C1 segment of cervical spinal cord (tissue), 14 donors: ENCODE measurements at places on chromosomes 6 and 20.

- DNase-seq = no peak
Observed at GRCh38 chr6:132734694-132735236, 20.9 kb upstream of the VNN1 start.

- DNase-seq = no peak
Observed at GRCh38 chr6:28817808-28818145, 106.0 kb downstream of the TRIM27 start.

GRCh38 chr6:92820601-92821000 is 598.8 kb downstream of the EPHA7 start:
- no peak for DNase-seq

DNA sequence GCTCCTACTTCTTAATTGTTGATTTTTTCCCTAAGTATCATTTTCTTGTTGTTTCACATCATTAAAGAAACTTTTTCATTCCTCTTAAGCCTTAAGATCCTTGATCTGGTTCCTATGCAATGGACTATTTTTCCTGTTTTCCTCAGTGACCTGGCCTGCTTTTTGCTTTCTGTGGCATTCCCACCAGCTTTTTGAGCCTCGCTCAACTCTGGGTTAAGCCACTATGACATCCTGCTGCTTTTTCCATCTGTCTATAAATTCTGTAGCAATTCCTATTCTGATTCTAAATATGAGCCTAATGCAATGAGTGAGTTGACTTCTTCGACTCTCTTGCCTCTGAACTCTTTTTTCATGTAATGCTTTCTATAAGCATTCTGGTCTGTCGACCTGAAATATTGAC is 160.3 kb downstream of the GRM1 start:
- no peak for DNase-seq

DNA sequence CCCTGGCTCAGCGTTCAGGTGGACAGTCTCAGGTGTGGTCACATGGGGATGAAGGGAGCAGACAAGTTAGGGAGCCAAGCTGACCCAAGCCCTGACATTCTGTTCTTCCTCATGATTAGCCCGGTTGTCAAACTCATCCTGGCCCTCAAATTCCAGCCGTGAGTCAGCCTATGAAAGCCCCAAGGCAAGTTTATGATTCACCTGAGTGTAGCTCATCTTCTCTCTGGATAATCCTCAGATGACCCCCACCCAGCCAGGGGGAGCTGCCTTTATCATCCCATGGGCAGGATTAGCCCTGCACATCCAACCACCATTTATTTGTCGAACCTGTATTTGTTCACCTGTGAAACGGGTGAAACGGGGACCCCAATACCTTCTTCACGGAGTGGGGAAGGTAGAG is 161.9 kb downstream of the DHX35 start:
- no peak for DNase-seq

DNA sequence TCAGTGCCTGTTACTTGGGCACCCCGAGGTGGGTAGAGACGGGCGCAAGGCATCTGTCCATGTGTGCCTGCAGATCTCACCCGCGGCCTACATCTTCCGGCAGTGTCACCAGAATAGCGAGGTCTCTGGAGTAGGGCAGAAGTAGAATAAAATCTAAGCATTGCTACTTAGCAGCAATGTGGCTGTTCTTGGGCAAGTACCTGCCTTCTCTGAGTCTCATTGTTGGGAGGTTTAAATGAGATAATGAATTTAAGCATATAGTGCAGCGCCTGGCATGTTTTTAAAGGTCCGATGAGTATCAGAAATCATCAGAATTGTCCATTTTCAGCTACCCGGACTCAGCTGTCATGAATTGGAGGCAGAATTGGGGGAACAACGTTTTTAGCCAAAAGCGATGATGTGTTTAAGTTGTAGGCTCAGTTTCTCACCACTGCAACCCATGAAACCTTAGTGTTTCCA is 800 bp downstream of the ABCC10 start:
- peak; percentile 74 for DNase-seq

DNA sequence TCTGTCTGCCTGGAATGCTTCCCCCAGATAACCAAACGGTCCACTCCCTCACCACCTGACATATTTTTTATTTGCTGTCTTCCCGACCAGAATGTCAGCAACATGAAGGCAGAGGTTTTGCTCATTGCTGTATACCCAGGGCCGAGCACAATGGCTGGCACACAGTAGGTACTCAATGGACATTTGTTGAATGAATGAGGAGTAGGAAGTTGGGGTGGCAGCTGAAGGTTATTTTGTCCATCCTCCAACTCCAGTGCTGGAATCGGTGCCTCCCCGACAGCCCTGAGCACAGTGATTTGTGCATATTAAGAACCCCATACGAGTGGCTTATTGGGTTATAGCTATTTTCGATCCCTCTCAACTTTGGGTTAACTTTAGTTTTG is 10.3 kb downstream of the DUSP15 start:
- no peak for DNase-seq

DNA sequence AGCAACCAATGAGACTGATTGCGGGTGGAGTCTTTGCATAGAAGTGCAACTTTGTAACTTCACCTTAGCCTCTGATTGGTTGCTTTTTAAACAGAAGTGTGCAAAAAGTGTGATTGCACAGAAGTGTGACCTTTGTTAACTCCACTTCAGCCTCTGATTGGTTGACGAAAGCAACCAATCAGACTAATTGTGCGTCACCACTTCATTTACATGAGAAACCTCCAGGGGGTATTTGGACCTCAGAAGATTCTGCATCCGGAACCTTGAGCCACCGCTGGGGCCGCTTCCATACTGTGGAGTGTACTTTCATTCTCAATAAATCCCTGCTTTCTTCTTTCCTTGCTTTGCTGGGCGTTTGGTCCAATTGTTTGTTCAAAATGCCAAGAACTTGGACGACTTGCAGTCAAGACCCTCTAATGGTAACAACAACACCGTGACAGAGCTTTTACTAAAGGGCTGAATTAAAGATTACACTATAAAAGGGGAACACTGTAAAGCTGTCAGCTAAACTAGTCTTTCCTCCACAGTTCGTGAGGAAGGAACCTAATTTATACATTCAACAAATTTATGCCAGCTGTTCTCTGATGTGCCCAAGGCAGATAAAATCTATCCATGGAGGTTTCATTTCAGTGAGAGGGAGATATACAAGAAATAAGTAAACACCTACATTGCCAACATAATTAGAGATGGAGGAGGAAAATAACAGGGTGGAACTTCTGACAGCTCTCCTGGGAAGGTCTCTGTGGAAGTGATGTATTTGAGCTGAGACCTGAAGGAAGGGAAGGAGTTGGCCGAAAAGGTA is 1.4 kb upstream of the HECA start:
- DNase-seq = no peak

GRCh38 chr6:100617633-100618350 is 153.1 kb upstream of the SIM1 start:
- no peak for DNase-seq

- DNase-seq = no peak
Observed at GRCh38 chr6:34538581-34538980, 17.5 kb downstream of the SPDEF start.

- DNase-seq = no peak
Observed at GRCh38 chr6:24078200-24078599, 47.8 kb upstream of the NRSN1 start.

DNA sequence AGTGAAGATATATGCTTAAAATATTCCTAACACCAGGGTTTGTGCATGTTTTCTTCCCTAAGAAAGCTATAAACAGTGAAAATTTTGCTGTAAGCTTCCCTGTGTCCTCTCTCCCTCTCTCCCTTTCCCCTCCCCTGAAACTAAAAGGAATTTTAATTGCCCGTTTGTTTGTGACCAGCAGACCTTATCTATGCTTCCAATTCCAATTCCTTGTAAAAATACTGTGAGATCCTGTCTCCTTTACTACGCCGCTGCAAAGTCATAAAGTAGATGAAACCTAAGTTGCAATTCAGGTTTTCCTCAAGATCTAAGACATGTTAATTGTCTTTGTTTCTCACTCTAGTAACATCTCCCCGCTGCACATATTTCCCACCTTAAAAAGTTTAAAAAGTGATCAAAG is 82.3 kb downstream of the DNAH8 start:
- no peak for DNase-seq

DNA sequence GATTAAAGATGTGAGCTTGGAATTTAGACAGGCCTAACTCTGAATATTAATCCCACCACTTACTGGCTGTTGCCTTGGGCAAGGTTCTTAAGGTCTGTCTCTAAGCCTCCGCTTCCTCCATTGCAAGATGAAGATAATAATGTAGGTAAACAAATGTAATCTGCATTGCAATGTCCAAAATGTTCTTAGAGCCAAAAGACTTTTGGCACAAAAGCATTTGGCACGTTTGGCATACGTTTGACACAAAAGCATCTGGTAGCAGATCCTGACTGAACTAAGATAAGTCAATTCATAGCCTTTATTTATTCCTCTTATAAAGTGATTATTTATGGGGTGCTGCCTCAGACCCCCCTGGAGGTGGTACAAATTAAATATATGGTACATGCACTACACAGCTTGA is 229.9 kb upstream of the STXBP5 start:
- DNase-seq = no peak

DNA sequence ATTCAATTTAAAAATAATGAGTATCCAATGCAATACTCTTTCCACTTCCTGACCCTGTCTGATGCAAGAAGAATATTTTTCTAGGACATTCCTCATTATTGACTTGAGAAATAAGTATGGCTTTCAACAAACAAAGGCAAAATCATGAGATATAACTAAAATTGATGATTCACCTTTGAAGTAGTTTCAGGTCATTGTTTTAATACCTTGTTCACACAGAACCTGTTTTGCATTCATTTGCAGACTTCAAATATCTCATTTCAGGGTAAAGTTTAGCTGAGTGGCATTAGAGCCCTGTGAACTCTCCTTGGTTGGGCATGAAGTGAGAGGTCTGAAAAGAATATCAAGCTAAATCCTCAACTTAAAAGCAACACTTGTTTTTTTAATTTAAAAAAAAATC is 309.2 kb downstream of the NRN1 start:
- no peak for DNase-seq

DNA sequence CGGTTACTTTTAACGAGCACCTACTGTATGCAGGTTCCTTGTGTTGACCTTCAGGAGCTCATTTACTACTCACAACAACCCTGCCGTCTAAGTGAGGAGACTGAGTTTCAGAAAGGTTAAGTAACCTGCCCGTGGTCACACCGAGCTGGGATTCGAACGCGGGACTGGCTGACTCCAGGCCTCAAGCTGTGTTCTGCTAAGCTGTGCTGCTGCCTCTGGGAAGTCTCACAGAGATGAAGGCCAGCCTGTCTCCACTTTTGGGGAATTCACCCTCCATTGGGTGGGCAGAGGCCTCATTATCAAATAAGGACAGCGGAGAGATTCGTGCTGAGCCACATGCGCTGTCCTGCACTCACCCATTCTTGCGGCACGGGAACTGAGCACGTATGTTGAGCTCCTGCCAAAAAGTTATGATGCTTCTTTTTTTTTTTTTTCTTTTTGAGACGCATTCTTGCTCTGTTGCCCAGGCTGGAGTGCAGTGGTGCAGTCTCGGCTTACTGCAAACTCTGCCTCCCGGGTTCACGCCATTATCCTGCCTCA is 25.9 kb upstream of the MYT1 start:
- DNase-seq = no peak

- DNase-seq = no peak
Observed at GRCh38 chr20:40668449-40669228, 20.4 kb downstream of the MAFB start.

DNA sequence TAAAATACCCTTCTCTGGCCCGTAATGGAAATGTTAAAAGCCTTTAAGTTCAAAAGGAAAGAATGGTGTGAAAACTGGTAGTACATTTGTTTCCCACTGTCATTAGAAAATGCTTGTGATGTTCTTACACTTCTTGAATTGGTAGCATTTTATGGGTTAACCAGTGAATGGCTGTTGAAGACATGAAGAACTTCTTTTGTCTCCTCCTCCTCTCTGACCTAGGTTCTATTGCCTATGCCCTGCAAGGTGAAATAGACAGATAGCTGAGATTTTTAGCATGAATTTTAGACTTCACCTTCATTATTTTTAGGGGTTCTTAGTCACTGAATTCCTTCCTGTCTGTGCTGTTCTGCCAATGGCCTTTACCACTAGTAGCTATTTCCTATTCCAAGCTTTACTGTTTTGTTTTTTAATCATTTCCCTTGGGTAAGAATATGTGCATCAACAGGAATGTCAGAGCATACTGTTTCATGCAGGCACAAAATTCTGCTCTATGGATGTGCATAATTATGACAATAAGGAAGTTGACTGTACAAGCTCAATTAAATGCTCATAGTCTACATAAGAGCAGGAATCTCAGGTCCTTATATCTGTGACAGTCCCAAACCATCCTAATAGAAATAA is 4.9 kb downstream of the TNFAIP3 start:
- no peak for DNase-seq

DNA sequence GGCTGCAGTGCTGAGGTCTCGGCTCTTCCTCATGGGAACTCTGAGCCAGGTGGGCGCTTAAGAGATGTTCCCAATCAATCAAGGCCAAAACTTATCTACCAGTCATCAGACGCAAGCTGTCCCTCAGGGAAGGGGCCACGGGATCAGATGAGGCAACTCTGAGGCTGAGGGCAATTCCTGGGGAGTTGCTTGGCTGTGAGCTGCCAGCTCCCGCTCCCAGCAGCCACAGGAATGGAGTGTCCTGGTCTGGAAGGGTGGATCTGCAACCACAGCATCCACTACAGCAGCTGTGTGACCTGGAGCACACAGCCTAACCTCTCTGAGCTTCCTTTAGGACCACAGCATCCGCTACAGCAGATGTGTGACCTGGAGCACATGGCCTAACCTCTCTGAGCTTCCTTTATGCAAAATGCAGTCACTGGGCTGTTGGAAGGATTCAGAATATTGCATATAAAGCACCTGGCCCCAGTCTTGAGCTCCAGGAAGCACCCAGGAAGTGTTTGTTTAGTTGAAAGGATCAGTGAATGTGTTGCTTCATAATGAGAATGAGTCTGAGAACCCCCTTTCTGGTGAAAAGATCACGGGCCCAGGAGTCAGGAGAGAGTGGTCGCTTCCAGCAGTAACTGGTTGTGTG is 60.9 kb downstream of the TFAP2C start:
- DNase-seq = no peak

DNA sequence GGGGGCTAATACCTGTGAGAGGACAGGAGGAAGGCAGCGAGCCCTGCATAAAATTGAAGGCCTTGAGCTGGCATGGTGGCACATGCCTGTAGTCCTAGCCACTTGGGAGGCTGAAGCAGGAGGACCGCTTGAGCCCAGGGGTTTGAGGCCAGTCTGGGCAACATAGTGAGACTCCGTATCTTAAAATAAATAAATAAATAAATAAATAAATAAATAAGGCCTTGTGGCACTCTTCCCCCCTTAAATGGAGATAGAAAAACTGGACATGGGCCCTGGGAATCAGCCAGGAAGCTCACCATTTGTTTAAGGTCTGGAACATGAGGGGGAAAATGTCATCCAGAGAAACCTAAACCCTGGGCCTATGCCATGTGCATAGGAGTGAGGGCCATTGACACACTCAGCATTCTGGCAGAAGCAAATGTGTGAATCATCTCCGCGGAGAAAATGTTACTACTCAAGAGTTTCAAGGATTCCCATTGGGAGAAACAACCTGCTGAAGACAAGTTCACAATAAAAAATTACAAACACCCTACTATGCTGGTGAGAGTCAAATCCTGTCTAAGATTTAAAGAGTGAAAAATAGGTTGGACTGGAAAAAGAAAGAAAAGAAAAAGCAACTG is 51.9 kb upstream of the UBR2 start:
- no peak for DNase-seq
